GM13976 (cell line): ENCODE measurements at places on chromosomes 7 and 10.

DNA sequence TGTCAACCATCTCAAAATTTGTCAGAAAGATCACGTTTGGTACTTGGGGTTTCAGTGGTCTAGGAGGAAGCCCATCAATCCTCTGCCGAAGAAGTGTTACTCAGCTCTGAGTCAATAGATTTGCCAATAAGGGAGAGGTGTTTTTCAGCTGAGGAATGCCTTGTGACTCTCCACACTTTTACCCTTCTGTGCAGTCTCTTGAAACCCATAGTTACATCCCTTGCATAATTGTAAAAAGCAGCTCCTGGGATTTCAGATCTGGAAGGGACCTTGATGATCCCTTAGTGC is 47.5 kb downstream of the INSYN2A start:
- DNase-seq: no peak

GRCh38 chr7:124649397-124650014 is 116.1 kb downstream of the GPR37 start:
- DNase-seq: no peak

DNA sequence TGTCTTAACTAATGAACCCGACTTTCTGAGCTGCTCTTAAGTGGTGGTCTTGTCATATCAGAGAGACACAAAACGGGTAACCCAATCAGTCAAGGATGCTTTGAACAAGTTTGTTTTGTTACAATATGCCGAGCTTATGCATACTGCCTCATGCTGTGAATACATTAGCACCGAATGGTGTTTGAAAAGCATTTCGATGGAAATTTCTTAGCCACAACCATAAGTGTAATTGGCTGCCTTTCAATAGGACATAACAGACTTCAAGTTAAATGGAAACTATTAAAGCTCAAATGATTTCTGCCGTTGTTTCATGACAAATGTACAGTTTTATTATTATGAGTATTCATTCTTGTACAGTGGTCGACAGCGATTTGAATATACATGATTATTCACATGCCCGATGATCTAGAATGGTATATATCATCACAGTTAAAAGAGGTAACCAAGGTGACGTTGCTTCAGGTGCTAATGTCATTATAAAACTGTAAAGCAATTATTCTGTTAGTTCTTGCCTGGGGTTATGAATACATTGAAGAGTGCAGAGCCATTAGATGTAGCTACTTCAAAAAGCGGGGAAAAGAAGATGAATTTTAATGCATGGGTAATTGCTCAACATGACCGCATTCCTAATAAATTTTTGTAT is 118.8 kb downstream of the EBF3 start:
- no peak for DNase-seq

DNA sequence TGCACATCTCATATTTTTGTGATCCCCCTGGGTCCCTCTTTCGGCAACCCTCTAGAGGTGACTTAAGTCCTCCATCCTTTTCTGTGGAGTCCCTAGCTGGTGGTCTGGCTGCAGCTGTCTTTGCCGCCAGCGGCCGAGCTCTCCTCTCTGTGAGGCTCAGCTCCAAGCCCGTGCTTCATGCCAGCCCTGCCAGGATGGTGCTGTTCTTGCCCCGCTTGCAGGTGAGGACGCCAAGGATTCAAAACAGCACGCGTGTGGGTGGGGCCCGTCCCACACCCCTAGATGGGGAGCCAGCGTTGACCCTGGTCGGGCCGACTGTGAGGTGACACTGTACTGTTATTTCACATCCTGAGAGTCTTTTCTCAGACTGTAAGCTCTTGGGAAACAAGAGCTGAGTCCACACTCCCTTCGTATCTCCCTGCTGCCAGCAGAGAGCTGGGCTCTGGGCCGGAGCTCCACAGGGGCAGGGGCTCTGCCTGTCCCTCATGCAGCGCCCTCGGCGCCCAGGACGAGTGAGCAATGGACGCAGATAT is 36.6 kb upstream of the GJD4 start:
- DNase-seq: no peak

- DNase-seq: no peak
Observed at GRCh38 chr7:32887395-32887794, 4.2 kb downstream of the KBTBD2 start.

DNA sequence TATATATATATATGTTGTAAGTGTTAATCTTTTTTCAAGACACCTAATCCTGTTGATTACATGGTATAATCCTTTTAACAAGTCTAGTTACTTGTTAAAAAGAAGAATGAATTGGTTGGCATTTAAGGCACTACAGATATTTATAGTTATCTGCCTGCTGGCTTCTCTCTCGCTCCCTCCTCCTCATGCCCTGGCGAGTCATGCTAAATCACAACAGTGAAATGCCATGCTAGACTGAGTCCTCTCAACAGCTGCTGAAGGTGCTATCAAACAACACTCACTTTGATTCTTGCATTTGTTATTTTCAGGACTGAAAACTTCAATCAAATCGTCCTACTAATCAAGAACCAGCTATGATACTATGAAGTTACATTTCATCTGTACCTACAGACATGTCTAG is 15.4 kb downstream of the NRAP start:
- DNase-seq: no peak

DNA sequence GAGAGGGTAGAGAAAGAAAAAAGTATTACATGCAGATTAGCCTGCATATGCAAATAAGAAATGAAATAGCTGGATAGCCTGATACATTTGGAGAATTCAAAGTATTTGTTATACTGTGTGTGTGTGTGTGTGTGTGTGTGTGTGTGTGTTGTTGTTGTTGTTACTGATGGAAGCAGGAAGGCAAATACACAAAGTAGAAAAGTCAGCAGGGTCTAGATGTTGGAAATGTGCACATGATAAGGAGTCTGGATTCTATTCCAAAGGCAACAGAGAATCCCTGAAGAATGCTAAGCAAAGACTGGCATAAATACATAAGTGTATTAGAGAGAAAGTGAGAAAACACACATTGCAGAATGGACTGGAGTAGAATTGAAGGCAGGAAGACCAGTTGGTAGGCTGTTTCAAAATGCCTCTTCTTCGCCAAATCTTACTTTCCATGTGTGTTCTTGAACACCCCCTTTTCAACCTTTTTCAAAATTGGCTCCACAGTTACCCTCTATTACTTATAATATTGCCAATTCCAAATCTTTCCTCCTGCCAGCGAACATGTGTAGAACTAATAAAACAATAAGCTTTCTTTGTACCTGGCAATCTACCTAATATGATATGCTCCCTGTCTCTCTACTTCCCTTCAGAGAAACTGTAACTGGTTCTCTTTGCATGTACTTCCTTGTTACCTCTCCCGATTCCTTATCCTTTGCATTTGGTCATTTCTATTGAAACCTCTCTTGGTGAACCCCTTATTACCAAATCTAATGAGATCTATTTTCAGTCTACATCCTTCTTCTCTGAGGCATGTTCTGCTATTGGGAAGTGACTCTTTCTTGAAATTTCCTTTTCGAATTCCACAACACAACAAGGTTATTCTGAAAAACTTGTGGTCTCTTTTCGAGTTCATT is 6.2 kb downstream of the CPED1 start:
- DNase-seq: no peak

DNA sequence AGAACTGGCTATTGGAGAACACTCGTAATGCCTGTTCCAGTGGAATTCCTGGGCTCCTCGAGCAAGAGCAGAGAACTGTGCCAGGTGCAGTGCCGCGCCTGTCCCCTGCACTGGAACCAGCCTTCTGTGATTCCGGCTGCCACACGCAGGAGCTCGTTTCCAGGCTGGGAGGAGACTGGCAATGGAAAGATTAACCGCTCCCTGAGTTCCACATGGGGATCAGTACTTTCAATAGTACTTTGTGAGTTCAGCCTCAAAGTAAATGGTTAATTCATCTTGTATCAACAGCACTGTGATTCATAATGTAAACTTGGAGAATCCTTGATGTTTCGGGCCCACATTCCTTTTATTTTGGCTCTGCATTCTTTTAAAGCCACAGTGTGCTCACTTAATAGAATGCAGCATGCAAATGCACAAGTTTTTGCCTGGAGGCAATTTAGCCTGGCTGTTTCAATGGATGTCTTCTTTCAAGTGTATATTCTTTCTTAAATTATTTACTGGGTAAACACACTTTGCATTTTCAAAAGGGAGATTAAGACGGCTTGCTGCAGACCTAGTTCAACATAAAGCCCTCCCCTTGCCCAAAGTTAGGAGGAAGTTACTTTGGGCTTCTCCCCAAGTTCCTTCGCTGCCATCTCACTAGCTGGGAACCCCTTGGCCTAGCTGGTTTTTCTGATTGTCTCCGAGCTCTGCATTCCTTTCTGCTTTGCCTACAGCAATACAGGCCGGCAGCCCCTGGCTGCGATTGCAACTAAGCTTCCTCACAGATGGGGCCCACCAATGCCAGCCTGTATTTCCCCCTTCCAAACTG is 138.1 kb upstream of the TCF7L2 start:
- no peak for DNase-seq

DNA sequence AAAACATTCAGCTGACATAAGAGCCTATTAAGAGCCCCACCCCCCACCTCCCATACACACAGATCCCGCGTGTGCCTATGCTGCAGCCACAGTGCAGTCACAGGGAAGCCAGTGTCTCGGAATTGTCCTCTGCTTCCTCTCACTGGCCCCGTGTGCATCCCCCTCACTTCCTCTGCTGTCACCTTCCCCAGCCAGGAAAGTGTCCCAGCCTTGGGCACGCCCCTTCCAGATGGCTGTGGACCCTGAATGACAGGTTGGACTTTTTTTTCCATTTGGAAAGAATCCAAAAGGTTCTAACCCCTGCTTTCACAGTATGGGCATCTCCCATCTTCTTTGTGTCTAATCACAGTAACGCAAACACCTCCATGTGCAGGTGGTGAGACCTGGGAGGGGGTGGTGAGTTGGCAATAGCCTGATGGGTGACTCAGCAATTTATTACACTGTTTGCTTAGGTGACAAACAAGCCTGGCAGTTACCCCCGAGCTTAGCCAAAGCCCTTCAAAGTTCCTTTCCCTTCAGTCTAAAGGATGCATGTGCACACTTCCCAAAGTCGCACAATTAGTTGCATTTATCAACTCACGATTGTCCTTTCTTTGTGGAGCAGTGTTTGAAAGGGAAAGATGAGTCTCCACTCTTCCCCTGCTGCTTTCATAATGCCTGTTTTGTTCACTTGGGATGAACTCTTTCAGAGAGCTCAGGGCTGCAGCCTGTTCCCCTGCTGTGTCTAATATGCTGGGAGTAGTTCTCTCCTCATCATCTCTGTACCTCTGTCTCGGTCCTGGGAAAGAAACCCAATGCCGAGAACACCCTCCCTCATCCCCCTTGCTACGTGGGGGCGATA is 67.5 kb upstream of the EFCAB10 start:
- DNase-seq: no peak

GRCh38 chr10:44749151-44749550 is 162.0 kb upstream of the TMEM72 start:
- DNase-seq: no peak

DNA sequence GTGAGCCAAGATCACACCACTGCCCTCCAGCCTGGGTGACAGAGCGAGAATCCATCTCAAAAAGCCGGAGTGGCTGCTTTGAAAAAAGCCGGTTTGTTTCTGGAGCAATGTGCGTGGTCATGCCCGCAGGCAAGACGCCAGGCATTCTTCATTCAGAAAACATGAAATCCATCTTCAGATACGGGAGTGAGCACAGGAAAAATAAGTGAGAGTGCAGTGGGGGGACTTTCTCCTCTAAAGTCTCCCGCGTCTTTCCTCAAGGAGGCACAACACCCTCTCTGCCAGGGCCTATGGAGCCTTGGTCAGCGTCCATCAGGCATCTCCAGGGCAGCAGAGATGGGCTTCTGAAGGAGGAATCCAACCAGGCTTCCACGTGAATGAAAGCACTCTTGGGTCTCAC is 62.3 kb upstream of the DGKI start:
- DNase-seq: no peak

DNA sequence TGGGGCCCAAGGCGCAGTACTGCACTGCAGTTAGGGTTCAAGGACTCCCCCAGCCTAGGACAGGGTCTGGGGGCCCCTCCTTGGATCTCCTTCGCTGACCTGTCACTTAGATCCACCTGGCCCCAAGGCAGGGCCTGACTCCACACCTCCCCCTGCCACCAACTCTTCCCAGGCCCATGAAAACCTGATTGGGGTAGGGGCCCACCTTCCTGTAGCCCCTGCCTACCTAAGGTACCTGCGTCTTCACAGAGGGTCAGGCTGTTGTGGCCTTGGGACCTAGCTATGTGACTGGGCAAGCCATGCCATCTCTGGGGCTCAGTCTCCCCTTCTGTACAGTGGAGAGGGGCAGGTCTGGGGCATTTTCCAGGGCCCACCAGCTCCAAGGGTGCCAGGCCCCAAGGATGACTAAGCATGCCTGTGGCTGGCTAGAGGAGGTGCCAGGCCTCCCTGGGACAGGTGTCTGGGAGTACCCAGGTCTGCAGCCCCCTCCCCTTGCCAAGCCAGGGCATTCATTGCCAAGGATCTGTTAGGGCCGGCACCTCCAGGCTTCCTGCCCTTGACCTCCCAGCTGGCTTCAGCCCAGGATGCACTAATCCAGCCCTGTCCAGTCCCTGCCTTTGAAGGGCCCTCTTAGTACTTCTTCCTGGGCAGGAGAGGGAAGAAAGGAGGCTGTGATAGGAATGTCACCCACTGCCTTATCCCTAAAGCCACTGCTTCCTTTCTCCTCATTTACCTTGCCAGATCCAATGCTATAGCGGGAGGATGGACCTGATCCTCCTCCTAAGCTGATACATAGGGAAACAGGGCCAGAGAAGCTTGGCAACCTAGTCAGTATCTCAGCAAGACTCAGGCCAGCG is 1.3 kb downstream of the LIMK1 start:
- DNase-seq: no peak

GRCh38 chr7:70693686-70694433 is 438.1 kb upstream of the GALNT17 start:
- DNase-seq: peak; percentile 87

- DNase-seq: no peak
Observed at GRCh38 chr7:55379285-55379684, 14.1 kb downstream of the LANCL2 start.

GRCh38 chr10:62501547-62501946 is 127.4 kb downstream of the ZNF365 start:
- DNase-seq: no peak

DNA sequence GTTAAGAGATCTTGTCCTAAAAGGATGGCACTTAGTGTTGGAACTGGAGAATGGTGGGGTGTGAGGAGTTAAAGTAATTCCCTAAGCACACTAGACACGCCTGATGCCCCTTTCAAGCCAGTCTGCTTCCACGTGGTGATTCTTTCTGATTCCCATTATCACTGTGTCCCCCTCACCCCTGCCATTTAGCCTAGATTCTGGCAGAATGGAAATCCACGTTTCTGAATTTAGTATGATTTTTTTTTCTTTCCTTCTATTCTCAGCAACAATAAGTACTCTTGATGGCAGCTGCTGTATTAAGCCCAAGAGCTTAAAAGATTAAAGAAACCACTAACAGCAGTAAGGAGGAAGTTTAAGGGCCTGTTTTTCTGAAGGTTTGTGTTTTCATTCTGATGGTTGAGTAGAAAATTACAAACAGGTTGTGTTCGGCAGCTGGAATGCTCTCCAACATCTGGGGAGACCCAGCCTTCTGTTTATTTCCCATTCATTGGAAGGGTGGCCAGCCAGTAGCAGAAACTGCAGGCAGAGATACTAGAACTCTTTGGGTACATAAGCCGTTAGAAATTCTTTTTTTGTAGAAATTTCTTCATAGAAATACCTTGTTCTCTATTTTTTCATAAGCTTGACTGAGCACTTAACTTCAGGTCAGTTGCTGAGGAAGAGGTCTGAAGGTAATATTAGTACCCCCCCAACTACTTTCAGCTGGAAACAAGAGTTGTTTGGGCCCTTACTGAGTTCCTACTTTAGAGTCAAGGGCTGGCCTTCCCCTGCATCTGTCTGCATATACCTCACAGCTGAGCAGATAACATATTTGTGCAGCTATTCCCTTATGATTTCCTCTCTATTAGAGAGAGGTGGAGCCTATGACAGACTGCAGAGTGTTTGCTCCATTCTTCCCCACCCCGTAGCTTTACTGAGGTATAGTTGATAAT is 355.1 kb downstream of the AUTS2 start:
- no peak for DNase-seq
